ENCODE measurements at places on chromosomes 13 and 19. TPM values are rescaled to one million over a fixed set of nuclear protein-coding genes. Genes with fewer than 3 reads are reported as not detected.

KL gene
- total RNA-seq, result 0.07 TPM

TUBA3C gene
- total RNA-seq, result not detected

CYP4F2 gene
- total RNA-seq, result 1.2 TPM

TMEM255B gene
- total RNA-seq, result 4.8 TPM

FUT3 gene
- 0.48 TPM for total RNA-seq

LRRC63 gene
- total RNA-seq, result not detected

RGCC gene
- 1.2 TPM for total RNA-seq

HIPK4 gene
- total RNA-seq, result 0.31 TPM

DIRAS1 gene
- 24.3 TPM for total RNA-seq

ZNF256 gene
- 15.1 TPM for total RNA-seq

GAPDHS gene
- total RNA-seq, result not detected

SYNGR4 gene
- total RNA-seq, result not detected

CXCL17 gene
- total RNA-seq, result not detected

LRG1 gene
- total RNA-seq, result 0.81 TPM

EBPL gene
- 126 TPM for total RNA-seq

ZNF90 gene
- 114 TPM for total RNA-seq

PDCD2L gene
- total RNA-seq, result 38.0 TPM

PSPN gene
- 3.5 TPM for total RNA-seq

CBARP gene
- 23.4 TPM for total RNA-seq

ZNF611 gene
- 22.4 TPM for total RNA-seq

GFY gene
- 1.4 TPM for total RNA-seq

MBOAT7 gene
- 113 TPM for total RNA-seq

RNF17 gene
- not detected for total RNA-seq

ZNF99 gene
- total RNA-seq, result 0.05 TPM

GPR4 gene
- total RNA-seq, result 0.48 TPM

CNFN gene
- total RNA-seq, result 9.6 TPM

MBD3L2 gene
- not detected for total RNA-seq

LIM2 gene
- not detected for total RNA-seq

NCAN gene
- 1.9 TPM for total RNA-seq

ZNF682 gene
- total RNA-seq, result 25.4 TPM

ACP7 gene
- 0.11 TPM for total RNA-seq

ZNF571 gene
- 4.4 TPM for total RNA-seq

ZNF234 gene
- 7.5 TPM for total RNA-seq

AKT1S1 gene
- total RNA-seq, result 41.9 TPM

ZNF586 gene
- 15.4 TPM for total RNA-seq

SLITRK1 gene
- 1.6 TPM for total RNA-seq

SIX5 gene
- total RNA-seq, result 37.0 TPM
